ENCODE measurements at places on chromosomes 4 and X.

DNA sequence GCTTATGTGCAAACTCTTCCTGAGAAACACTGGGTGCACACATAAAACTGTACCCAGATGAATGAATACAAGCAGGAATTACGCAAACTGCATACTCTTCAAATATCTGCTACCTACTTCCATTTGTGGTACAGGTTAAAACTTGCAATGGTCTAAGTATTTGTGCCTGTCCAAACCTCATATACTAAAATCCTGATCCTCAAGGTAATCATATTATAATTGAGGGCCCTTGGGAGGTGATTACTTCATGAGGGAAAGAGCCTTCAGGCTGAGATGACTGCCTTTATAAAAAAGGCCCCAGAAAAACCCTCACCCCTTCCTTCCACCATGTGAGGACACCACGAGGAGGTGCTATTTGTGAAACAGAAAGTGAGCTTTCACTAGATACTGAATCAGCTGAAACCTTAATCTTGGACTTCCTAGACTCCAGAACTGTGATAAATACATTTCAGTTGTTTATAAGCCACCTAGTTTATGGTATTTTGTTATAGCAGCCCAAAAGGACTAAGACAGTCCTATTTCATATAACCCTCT lies 1977.2 kb downstream of the PCDH7 start:
- DNase-seq: no peak

DNA sequence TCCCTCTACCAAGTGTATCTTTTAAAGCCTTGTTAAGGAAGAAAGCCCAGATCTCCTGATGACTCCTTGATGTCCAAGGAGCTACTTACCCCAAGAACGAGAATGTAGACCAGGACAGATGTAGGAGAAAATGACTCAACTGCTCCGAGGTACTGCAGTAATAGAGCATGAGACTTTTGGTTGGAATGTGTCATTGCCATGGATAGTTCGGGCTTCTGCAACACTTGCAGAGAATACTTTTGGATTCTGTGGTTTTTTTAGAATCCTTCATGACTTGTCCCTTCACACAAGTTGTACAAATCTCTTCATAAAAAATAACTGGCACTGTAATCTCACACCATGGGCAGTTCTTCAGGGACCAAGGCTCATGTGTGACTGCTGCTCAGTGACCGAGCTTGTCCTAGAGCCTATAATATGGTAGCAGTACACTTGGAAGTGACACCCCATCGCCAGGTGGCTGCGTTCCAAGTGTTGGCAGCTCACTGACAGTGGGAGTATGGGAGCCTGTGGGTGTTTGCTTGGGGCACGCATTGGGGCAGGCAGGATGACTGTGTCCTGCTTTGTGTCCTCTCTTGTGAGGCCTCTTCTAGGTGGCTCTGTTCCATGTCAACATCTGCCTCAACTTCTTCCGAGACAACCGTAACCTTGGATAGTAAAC lies 87.9 kb upstream of the WDR1 start:
- no peak for DNase-seq

GRCh38 chr4:20127626-20128025 lies 124.1 kb upstream of the SLIT2 start:
- no peak for DNase-seq

DNA sequence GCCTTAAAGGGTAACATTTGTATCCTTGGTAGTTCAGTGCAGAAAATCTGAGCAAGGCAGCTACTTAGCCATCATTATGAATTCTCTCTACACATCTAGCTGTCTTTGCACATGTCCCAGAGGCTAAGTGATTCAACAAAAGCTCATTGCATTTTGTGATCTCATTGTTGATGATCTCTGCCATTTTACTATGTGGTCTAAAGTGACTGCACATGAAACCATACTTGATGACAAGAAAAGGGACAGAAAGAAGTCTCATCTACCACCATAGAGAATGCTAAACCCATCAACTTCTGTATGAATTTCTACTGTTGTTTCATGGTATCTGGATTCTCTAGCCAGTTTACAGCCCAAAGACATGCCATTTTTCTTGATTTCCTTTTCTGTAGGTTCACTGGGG lies 5.9 kb upstream of the PGK1 start:
- DNase-seq: no peak

DNA sequence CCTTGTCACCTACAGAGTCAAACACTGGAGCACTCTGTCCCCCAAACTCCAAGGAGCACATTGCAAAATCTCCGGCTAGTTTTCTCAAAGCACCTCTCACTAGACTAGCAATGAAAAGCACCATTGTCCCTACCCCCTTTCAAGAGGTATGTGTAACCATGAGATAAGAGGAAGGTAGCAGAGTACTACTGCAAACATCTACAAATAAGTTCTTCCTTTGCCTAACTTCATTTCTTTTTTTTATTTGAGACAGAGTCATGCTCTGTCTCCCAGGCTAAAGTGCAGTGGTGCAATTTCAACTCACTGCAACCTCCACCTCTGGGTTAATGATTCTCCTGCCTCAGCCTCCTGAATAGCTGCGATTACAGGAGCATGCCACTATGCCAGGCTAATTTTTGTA lies 17.7 kb downstream of the PPP4R3C start:
- no peak for DNase-seq

GRCh38 chrX:110143454-110144210 lies 140.7 kb downstream of the TMEM164 start:
- no peak for DNase-seq

GRCh38 chr4:109052821-109053220 lies 249.6 kb downstream of the COL25A1 start:
- DNase-seq: no peak

DNA sequence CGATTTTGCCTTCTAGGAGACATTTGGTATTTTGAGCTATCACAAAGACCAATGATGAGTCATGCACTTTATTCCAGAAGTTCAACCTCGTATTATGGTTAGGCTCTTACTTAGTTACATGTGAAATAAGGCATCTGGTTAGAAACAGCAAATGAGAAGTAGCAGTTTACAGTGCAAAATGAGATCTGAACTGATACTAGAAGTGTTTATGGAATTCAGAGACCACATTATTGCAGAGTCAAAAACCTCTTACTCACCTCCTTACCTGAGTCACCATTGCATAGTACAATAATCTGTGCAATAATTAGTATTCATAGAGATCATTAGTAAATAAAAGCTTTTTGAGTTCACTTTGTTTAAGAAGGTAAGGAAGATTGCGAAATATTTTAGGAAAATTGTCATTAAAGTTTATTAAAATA lies 38.7 kb downstream of the SEC24B start:
- no peak for DNase-seq

GRCh38 chrX:116285501-116285900 lies 115.0 kb downstream of the AGTR2 start:
- DNase-seq: no peak

- no peak for DNase-seq
Observed at GRCh38 chr4:175891231-175891630, 79.2 kb upstream of the GPM6A start.

GRCh38 chr4:179372242-179372641 lies 1930.0 kb upstream of the AGA start:
- DNase-seq: no peak

DNA sequence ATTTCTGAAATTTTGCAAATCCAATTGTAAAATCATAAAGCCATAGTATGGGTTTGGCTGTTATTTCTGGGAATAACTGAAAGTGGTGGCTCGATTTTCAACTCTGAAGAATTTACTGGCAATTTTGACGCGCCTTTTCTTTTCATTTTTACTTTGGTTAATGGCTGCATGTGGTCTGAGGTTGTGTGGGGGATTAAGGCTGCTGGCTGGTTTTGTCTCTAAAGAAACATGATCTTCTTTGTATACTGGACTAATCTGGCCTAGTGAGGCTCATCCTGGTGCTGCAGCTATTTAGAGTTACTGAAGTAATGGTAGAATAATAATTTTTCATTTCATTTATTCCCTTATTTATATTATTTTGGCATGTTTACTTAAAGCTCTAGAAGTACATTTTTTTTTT lies 164.0 kb downstream of the RNF150 start:
- no peak for DNase-seq

DNA sequence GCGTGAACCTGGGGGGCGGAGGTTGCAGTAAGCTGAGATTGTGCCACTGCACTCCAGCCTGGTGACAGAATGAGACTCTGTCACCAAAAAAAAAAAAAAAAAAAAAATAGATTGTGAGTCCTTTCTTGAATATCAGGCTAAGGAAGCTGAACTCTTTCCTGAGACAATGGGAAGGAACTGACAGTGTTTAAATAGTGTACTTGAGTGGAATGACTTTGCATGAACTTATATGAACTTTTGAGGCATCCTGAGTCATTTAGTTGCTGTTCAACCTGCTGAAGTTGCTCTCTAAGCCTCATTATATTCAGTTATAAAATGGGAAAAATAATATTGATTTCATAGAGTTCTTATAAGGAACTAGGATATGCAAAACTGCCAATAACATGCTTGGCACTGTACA lies 79.3 kb upstream of the LIMCH1 start:
- DNase-seq: no peak

GRCh38 chrX:154650221-154650510 lies 3.2 kb downstream of the CTAG2 start:
- no peak for DNase-seq

DNA sequence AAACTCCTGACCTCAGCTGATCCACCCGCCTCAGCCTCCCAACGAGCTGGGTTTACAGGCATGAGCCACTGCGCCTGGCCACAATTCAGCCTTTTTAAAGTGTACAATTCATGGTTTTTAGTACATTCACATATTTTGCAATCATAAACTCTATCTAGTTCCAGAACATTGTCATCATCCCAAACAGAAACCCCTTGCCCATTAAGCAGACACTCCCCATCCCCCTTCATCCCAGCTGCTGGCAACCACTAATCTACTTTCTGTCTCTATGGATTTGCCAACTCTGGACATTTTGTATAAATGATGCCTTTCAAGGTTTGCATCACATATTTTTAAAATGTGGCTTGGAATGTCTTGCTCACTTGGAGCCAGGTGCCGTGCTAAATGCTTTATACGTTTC lies 4.5 kb downstream of the CD99L2 start:
- DNase-seq: no peak

DNA sequence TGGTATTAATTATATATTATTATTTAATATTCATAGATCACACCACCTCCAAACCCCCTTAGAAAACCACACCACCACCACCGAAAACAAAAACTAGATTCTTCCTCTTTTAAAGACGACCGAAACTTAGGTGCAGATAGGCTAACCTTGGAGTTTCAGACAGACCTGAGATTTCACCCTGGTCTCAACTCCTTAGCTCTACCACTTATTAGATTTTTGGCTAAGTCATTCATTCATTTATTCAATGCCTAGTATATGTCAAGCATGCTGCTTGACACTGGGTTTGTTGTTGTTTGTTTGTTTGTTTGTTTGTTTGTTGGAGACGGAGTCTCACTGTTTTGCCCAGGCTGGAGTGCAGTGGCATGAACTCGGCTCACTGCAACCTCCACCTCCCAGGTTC lies 9.5 kb upstream of the BMP2K start:
- DNase-seq: no peak

Measured in stimulated activated naive CD8-positive, alpha-beta T cell treated with anti-CD3 and anti-CD28 coated beads, Interleukin-15, amount 100 ng/mL, for 72 hours (primary cell).